ENCODE measurements at places on chromosomes 4 and X. TPM values are rescaled to one million over a fixed set of nuclear protein-coding genes. Genes with fewer than 3 reads are reported as not detected.

Gene PAGE2B
- not detected for total RNA-seq

Gene RAB41
- not detected for total RNA-seq

Gene TCEAL2
- not detected for total RNA-seq

Gene WNK3
- total RNA-seq: 1.1 TPM

Gene ALAS2
- not detected for total RNA-seq

Gene ARAP2
- total RNA-seq: 25.4 TPM

Gene ARMCX1
- 45.6 TPM for total RNA-seq

Gene PNMA6F
- total RNA-seq: not detected

Gene MAGEA2
- total RNA-seq: not detected

Gene NAP1L3
- total RNA-seq: 2.2 TPM

Gene FGFBP1
- not detected for total RNA-seq

Gene IGBP1
- total RNA-seq: 86.7 TPM
